B cell (primary cell): ENCODE measurements at places on chromosomes 6 and 20. TPM values are rescaled to one million over a fixed set of nuclear protein-coding genes. Genes with fewer than 3 reads are reported as not detected.

DNA sequence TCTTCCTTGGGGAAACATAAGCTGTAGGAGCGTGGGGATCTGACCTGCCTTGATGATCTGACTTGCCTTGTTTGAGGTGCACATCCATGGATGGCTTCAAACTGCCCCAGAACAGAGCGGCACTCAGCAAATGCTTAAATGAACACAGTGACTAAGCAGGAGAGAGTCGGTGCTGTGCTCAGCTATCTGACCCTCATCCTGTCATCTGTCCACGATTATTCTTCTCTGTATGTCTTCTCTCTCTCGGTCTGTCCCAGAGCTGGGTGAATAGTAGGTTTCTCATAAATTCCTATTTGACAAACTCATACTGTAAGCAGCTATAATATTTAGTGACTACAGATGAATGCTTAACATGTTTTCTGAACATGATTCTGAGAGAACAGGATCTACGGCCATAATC, 37.3 kb downstream of the TRAM2 start:
- no peak for DNase-seq
- H3K27ac ChIP-seq: no peak overlapping the region
- no peak overlapping the region for H3K4me3 ChIP-seq
- H3K27me3 ChIP-seq: no peaks in the 10 kb centered on the region
- H3K36me3 ChIP-seq: no peaks in the 10 kb centered on the region

DNA sequence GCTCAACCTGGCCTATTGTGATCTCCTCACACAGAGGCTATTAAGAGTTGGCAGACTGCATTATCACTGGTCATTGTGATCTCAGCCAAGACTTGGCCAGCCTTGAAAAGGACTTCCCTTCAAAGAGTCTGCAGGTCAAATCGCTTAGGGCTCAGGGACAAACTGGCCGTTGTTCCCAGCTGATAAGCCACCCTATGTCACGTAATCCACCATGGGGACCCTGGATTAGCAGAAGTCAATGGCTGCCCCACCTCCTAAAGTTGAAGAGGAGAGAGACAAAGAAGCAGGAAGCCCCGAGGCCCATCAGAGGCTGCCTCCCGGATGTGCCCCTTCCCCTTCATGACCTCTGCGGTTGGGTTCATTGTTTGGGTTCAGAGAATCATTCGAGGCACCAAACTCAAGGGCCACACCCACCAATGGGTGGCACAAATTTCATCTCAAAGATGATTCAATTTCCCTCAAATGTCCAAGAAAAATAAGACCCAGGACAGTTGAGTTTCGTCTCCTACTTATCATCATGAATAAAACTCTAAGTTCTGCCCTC, 56.6 kb downstream of the BPIFB1 start:
- no peaks in the 10 kb centered on the region for H3K27me3 ChIP-seq
- DNase-seq: no peak
- H3K4me1 ChIP-seq: peaks cover 13% of the 10 kb centered on the region
- no peak overlapping the region for H3K27ac ChIP-seq
- no peaks in the 10 kb centered on the region for H3K36me3 ChIP-seq
- no peak overlapping the region for H3K4me3 ChIP-seq

- H3K27me3 ChIP-seq: no peaks in the 10 kb centered on the region
These were observed 59.4 kb downstream of the ADGRF5 start for GRCh38 chr6:46862381-46862780.

DNA sequence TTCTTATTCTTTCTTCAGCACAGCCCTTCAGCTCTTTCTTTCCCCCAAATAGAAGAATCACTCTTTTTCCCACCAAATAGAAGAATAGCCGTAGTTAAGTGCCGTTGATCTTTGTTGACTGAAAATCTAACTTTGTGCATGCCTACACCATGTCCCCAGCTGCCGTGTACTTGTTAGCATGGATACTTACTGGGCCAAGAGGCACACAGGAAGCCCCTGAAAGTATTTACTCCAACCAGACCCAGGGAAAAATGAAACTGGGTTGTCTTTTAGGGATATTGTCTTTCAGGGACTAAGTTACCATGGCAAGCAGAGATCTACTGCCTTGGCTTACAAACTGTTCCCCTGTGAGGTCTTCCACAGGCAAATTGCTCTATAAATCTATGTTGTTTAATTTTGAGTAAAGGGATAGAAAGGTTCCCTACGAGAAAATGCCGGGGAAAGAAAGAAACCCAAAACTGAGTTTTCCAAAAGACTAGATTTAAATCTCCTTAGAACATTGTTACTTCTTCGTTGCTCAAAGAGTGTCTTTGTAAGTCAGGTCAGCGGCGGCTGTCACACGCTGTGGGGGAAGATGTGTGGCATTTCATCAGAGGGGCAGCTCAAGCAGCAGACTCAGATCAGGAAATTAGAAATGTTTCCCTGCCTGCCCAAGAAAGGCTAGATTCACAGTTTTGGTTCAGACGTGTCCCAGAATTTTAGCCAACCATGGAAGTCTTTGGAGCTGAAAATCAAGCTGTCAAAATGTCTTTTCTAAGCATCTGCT, 188.2 kb upstream of the PRND start:
- no peaks in the 10 kb centered on the region for H3K27me3 ChIP-seq
- H3K27ac ChIP-seq: no peak overlapping the region
- H3K4me1 ChIP-seq: no peaks in the 10 kb centered on the region
- H3K36me3 ChIP-seq: no peaks in the 10 kb centered on the region
- no peak for DNase-seq
- H3K4me3 ChIP-seq: no peak overlapping the region

DNA sequence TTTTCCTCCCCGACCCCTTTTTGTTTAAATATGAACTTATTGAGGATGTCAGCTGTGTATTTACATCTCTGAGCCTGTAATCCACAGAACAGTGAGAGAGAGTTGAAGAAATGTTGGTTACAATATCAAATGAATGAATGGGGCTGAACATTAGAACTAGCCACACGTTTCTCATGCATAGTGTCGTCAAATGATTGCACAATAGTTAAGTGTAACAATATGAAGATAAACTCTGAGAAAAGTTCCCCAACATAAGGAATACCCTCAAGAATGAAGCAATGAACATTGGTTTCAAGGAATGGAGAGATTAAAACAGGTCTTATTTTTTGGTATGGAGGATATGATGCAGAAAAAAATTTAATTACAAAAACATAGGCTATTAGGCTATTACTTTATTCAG, 100.5 kb upstream of the DTNBP1 start:
- no peaks in the 10 kb centered on the region for H3K4me1 ChIP-seq
- no peaks in the 10 kb centered on the region for H3K27me3 ChIP-seq
- no peak overlapping the region for H3K27ac ChIP-seq
- H3K36me3 ChIP-seq: no peaks in the 10 kb centered on the region
- no peak for DNase-seq
- H3K4me3 ChIP-seq: no peak overlapping the region

- H3K4me1 ChIP-seq: no peaks in the 10 kb centered on the region
- H3K27ac ChIP-seq: no peak overlapping the region
- H3K36me3 ChIP-seq: no peaks in the 10 kb centered on the region
- peaks cover 9% of the 10 kb centered on the region for H3K27me3 ChIP-seq
- DNase-seq: no peak
These were observed 88.5 kb upstream of the PTPN1 start for GRCh38 chr20:50421356-50422340.

DNA sequence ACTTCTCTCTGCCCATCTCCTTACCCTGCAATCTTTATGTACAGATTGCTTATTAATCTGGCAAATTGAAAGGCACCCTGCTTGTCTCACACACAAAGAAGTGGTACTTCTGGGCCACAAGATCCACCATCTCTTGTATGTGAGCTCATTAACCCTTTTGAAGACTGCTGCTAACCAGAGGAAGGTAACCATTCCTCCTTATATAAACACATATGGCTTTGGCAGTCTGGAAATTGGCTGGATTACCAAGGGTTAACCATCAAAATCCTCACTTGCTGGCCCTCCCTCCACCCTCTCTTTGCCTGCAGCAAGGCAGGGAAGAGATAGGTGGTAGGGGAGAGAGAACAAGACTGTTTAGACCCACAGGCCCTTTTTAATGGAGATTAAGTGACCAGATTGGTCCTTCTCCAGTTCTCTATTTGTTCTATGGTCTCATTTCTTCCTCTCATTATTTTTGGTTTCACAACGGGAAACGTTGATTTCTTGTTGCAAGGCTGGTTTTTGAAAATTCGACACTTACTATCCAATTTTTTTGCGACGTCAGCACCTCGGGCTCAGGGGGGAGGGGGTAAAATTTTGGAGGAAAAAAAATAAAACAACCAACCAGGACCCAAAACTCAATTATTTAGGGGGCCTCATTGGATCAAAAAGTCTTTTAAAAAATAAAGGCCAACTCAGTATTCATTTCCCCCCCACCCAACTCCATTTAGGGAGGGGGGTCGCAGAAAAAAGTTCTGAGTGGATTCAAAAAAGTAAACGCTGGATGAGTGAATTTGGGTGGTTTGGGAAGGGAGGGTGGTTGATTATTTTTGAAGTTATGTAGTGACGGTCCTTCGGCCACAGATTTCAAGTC, 859 bp downstream of the PPP1R10 start:
- peak overlapping the region; percentile 99 for H3K27ac ChIP-seq
- peaks cover 40% of the 10 kb centered on the region for H3K4me1 ChIP-seq
- peaks cover 4% of the 10 kb centered on the region for H3K36me3 ChIP-seq

GRCh38 chr6:135212935-135213334, 31.8 kb downstream of the MYB start:
- H3K27me3 ChIP-seq: no peaks in the 10 kb centered on the region
- peaks cover 6% of the 10 kb centered on the region for H3K4me1 ChIP-seq
- no peak for DNase-seq
- H3K27ac ChIP-seq: no peak overlapping the region
- H3K4me3 ChIP-seq: no peak overlapping the region
- no peaks in the 10 kb centered on the region for H3K36me3 ChIP-seq

DNA sequence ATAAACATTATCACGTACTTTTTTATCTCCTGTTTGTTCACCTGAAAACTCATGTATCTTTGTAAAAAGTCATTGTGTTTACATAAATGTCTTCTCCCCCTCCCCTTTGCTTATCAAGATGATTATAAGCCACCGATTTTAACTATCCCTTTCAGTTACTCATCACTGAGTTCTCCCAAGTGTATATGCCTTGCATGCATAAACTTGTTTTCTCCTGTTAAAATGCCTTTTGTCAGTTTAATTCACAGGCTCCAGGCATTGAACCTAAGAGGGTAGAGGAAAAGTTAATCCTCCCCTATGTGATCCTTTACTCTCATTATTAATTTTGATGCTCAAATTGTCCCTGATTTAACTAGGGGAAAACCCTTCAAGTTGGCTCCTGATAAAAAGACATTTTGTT, 24.2 kb downstream of the ANKEF1 start:
- no peak for DNase-seq
- no peak overlapping the region for H3K4me3 ChIP-seq
- H3K36me3 ChIP-seq: no peaks in the 10 kb centered on the region
- peaks cover 2% of the 10 kb centered on the region for H3K27me3 ChIP-seq

DNA sequence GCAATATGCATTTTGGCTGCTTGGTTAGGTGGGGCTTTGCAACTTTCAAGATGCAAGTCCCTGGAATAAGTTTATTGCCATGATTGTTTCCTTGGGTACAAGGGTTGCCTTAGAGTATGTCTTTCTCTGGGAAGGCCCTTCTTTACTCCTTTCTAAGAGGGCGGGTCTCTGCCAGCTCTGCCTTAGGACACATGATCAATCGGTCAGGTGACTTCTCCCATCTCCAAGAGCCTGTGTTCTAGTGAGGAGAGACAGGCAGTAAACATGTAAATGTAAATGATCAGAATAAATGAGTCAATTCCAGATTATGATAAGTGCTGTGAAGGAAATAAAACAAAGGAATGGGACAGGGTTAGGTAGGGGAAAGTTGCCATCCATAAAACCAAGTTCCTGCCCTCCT, 43.2 kb upstream of the BCAS1 start:
- H3K4me1 ChIP-seq: no peaks in the 10 kb centered on the region
- no peaks in the 10 kb centered on the region for H3K36me3 ChIP-seq
- no peak for DNase-seq
- no peaks in the 10 kb centered on the region for H3K27me3 ChIP-seq
- no peak overlapping the region for H3K27ac ChIP-seq

GRCh38 chr6:22248513-22249308, 48.1 kb downstream of the PRL start:
- H3K4me1 ChIP-seq: no peaks in the 10 kb centered on the region
- H3K27ac ChIP-seq: no peak overlapping the region
- DNase-seq: no peak

DNA sequence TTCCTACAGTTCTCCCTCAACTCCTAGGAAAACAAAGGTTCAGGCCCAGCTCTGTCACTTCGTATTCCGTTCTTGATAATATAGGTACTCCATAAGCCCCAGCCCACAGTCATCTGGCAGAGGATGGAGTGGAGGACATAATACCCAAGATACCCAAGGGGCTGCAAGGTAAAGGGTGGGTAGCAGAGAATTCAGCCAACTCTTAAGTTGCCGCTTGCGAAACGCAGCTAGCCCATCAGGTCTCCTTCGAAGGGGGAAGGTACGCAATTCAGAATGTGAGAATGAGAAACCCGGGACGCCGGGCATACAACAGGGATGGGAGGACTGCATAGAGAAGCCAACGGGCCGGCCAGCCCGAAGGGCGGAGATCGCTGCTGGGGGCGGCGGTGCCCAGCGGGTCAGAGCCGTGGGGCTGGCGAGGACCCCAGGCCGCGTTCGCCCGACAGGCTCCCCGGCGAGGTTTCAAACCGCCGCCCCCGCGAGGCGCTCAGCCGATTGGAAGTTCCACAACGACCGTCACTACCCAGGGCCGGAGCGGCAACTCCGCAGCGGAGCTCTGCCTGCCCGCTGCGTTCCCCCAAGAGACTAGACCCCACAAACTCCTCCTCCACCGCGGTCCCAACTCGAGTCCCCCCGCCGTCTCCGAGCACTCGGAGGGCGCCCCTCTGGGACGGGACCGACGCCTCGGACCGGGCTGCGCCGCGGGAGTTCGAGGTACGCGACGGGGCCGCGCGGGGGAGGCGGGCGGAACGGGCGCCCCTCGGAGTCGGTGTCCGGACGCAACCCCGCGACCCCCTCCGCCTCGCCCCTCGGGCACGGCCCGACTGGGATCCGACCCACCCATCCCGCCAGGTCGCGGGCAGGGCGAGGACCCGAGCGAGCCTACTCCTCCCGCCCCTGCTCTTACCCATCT, 911 bp downstream of the CDK19 start:
- peaks cover 40% of the 10 kb centered on the region for H3K4me1 ChIP-seq
- peak overlapping the region; percentile 93 for H3K27ac ChIP-seq
- H3K36me3 ChIP-seq: peaks cover 4% of the 10 kb centered on the region
- H3K27me3 ChIP-seq: no peaks in the 10 kb centered on the region
- peak; percentile 77 for DNase-seq

GRCh38 chr6:15080895-15081294, 165.0 kb upstream of the JARID2 start:
- H3K4me3 ChIP-seq: no peak overlapping the region
- H3K4me1 ChIP-seq: no peaks in the 10 kb centered on the region
- no peak overlapping the region for H3K27ac ChIP-seq
- H3K27me3 ChIP-seq: no peaks in the 10 kb centered on the region
- DNase-seq: no peak

The EGFL8 gene
- total RNA-seq: 3.9 and 4.5 TPM in 2 replicates

The SMLR1 gene
- not detected in 2 replicates for total RNA-seq

The C6orf120 gene
- total RNA-seq: 24.9 and 27.1 TPM in 2 replicates

The ZNF217 gene
- total RNA-seq: 92.6 and 97.7 TPM in 2 replicates

The OTOR gene
- total RNA-seq: not detected in 2 replicates

The TTK gene
- total RNA-seq: 0.68 and 0.84 TPM in 2 replicates

The FOXC1 gene
- 0.39 and 0.52 TPM in 2 replicates for total RNA-seq

The SRSF12 gene
- not detected in 2 replicates for total RNA-seq

The GPANK1 gene
- 24.2 and 24.3 TPM in 2 replicates for total RNA-seq

The PRELID3B gene
- total RNA-seq: 44.5 and 46.8 TPM in 2 replicates

The FAM83C gene
- total RNA-seq: not detected in 2 replicates

The TAGAP gene
- 167 and 171 TPM in 2 replicates for total RNA-seq

The ASIP gene
- not detected in 2 replicates for total RNA-seq

The KIF6 gene
- not detected in 2 replicates for total RNA-seq
